ENCODE measurements at places on chromosomes 16 and 17.
A peak's percentile ranks its signal among the peaks of the same experiment; 100 is the strongest.

GRCh38 chr17:56599088-56599487, 5.6 kb downstream of the NOG start:
- H3K4me1 ChIP-seq: peaks cover 16% of the 10 kb centered on the region
- DNase-seq: no peak
- H3K27me3 ChIP-seq: peaks cover 30% of the 10 kb centered on the region
- H3K4me3 ChIP-seq: no peak overlapping the region
- no peaks in the 10 kb centered on the region for H3K36me3 ChIP-seq

DNA sequence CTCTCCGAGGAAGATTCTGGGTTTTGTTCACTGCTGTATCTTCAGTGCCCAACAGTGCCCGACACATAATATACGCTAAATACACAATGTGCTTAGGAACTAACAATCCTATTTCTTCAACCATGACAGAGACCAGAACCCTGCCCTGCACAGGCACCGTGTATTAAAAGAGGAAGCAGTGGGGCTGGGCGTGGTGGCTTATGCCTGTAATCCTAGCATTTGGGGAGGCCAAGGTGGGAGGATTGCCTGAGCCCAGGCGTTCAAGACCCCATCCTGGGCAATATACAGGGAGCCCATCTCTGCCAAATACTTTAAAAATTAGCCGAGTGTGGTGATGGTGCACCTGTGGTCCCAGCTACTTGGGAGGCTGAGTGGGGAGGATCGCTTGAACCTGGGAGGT, 19.3 kb downstream of the ARL2BP start:
- DNase-seq: no peak
- no peak overlapping the region for H3K27ac ChIP-seq
- H3K4me1 ChIP-seq: peaks cover 34% of the 10 kb centered on the region
- H3K36me3 ChIP-seq: no peaks in the 10 kb centered on the region

DNA sequence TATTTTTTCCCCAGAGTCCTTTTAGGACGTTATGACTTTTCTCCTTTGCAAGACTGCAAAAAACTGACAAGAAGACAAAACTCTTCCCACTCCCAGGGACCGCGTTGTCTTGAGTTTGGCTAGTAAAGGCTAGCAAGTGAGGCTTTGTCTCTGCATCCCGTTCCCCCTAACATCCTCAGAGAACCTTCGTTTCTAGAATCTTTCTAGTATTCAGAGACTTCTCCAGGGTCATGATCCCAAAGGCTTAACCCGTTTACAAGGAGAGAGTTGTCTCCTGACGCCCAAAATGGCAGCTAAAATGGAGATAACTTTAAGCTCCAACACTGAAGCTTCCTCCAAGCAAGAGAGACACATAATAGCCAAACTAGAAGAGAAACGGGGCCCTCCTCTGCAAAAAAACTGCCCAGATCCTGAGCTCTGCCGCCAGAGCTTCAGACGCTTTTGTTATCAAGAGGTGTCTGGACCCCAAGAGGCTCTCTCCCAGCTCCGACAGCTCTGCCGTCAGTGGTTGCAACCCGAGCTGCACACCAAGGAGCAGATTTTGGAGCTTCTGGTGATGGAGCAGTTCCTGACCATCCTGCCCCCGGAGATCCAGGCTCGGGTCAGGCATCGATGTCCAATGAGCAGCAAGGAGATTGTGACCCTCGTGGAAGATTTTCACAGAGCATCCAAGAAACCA, 843 bp downstream of the ZNF174 start:
- H3K27me3 ChIP-seq: no peaks in the 10 kb centered on the region
- no peak for DNase-seq
- peak overlapping the region; percentile 66 for H3K4me3 ChIP-seq
- peak overlapping the region; percentile 6 for H3K27ac ChIP-seq
- H3K36me3 ChIP-seq: peaks cover 5% of the 10 kb centered on the region

DNA sequence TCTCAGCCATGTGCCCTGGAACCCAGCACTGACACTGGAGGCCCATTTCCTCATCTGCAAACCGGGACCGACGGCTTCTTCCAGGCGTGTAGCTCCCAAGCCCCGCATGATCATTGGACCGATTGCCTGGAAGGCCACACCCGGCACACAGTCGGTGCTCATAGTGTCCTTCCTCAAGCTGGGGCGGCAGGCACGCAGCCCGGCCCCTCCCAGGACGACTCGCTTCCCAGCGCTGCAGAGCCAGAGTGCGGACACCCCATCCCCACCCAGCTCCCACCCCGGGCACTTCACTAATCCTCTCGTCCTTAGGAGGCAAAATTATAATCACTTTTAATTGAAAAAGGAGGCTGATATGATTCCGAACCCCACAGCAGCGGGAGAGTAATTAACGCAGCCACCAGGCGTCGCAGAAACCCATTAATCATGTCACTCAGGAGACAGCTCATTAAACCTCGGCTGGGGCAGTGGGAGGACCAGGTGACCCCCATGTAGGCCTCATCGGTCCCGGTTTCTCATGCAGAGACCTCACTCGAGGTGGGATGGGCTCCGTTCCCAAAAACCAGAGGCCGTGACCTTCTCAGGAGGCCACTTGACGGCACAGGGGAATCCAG, 33.1 kb downstream of the ZNF469 start:
- H3K4me1 ChIP-seq: no peaks in the 10 kb centered on the region
- H3K4me3 ChIP-seq: no peak overlapping the region
- no peak overlapping the region for H3K27ac ChIP-seq
- H3K27me3 ChIP-seq: no peaks in the 10 kb centered on the region
- H3K36me3 ChIP-seq: no peaks in the 10 kb centered on the region

DNA sequence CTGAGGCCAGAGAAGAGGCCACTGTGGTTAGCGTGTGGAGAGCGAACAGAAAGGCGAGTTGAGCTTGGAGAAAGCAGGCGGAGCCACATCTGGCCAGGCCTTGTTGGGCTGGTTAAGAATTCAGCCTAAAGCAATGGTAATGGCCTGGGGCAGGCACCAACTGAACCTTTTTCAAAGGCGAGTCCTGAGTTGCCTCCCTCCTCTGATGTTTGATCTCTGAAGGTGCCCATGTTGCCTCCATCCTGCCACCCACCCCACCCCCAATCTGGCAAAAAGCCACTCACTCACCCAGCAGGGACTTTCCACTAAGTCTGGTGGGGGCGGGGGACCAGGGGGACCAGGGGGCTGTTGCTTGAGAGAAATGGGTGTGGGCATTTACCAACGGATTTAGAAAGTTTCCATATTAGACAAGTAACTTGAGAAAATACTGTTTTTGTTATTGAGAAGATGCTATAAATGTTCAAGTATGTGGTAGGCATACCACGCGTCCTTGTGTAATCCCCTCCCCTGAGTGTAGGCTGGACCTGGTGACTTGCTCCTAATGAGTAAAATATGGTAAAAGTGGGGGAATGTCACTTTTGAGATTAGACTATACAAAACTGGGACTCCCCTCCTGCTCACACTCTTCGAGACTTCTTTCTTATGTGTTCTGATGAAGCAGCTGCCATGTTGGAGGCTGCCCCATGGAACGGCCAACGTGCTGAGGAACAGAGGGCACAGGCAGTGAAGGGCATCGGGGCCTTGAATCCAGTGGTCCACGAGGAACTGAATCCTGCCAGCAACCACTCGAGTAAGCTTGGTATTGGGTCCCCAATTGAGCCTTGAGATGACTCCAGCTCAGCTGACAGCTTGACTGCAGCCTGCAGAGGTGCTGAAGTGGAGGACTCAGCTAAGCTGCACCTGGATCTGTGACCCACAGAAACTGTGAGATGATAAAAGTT, 29.9 kb upstream of the TNS4 start:
- no peaks in the 10 kb centered on the region for H3K36me3 ChIP-seq
- no peak overlapping the region for H3K27ac ChIP-seq
- H3K4me1 ChIP-seq: peaks cover 28% of the 10 kb centered on the region
- peaks cover 22% of the 10 kb centered on the region for H3K27me3 ChIP-seq
- DNase-seq: no peak

DNA sequence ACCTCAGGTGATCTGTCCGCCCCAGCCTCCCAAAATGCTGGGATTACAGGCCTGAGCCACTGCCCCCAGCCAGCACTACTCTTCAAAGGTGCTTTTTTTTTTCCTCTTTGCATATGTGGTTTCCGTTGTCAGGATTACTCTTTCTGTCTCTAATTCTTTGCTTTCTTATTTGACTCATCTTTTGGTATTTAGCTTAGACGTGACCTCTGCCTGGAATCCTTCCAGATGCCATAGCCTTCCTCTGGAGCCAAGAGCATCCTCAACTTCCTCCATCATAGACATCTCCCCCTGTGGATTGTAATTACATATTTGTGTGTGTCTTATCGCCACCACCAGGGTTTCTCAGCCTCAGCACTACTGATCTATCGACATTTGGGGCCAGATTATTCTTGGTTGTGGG, 84.4 kb upstream of the XYLT1 start:
- H3K27me3 ChIP-seq: no peaks in the 10 kb centered on the region
- H3K36me3 ChIP-seq: no peaks in the 10 kb centered on the region
- no peaks in the 10 kb centered on the region for H3K4me1 ChIP-seq
- no peak overlapping the region for H3K4me3 ChIP-seq

DNA sequence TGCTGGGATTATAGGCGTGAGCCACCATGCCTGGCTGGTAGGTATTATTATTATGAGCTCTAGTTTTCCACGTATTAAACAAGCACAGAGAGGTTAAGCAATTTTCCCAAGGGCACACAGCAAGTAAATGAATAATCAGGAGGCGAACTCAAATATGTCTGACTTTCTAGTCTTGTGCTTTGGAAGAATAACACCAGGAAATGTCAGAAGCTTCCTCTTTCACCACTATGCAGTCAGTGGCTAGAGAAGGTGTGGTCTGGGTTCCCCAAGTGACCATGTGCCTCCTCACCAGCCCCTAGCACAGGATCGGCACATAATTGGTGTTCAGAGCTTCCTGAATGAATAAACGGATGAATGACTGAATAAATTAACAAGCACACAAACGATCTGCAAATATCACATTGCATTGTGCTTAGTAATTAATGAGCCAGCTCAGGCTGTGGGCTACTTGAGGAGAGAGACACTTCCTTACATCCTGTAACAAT, 21.6 kb upstream of the SCNN1B start:
- no peak overlapping the region for H3K4me3 ChIP-seq
- no peak overlapping the region for H3K27ac ChIP-seq

DNA sequence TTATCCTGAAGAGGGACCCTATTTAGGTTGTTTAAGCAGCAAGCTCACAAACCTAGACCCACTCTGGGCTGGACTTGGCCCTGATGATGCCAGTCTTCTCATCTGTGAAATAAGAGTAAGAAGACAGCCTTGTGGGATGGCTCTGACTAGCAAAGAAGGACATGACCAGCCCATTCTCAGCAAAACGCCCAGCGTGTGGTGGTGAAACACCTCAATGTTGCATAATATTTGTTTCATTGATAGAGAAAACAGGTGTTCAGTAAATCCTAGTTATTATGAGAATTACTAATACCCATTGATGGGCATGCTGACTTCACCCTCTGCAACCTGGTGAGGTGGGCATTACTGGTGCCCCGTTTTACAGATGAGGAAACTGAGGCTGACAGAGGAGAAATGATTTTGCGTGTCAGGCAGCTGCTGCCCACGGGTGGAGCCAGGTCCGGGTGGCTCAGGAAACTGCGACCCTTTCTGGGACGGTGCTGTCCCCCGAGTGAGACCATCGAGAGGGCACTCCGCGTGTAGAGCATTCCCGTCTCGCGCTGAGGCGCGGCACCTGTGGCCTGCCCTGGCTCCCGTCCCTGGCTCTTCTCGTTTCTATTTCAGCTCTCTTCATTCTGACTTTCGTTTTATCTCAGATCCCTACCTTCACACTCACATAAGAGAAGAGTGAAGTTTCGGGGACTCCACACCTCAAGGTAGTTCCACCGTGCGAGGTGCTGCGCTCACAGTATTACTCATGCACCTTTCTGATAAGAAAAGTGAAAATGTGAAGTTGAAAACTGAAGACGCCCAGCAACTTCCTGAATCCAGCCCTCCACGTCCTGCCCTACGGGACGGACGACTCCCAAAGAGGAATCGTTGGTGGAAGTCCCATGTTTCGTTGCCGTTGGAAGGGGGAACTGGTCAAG, 48.5 kb downstream of the IRF8 start:
- H3K27me3 ChIP-seq: no peaks in the 10 kb centered on the region
- H3K27ac ChIP-seq: no peak overlapping the region
- no peaks in the 10 kb centered on the region for H3K36me3 ChIP-seq
- H3K4me3 ChIP-seq: no peak overlapping the region

DNA sequence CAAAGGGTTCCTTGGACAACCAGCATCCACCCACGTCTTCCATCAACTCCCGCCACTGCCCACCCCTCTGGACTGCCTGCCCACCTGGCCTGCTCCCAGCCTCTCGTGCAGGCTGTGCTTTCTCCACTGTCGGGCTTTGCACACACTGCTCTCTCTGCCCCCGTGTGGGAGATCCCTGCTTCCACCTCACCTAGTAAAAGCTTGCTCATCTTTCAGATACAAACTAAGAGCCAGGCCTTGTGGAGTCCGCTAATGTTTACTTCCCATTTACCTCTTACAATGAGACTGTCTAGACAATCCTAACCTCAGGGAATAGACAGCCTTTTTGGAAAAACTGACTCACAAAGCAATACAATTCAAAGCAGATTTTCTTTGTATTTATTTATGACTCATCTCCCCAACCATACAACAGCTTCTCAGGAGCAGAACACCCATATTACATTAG, 67.6 kb downstream of the USP31 start:
- peak overlapping the region; percentile 50 for H3K27ac ChIP-seq
- H3K4me3 ChIP-seq: no peak overlapping the region
- no peaks in the 10 kb centered on the region for H3K27me3 ChIP-seq
- peaks cover 34% of the 10 kb centered on the region for H3K4me1 ChIP-seq

Measured in endothelial cell of umbilical vein (primary cell).